Uterus (tissue), 4 donors: ENCODE measurements at places on chromosomes 2 and 18. TPM values are rescaled to one million over a fixed set of nuclear protein-coding genes. Genes with fewer than 3 reads are reported as not detected.
A peak's percentile ranks its signal among the peaks of the same experiment; 100 is the strongest.

DNA sequence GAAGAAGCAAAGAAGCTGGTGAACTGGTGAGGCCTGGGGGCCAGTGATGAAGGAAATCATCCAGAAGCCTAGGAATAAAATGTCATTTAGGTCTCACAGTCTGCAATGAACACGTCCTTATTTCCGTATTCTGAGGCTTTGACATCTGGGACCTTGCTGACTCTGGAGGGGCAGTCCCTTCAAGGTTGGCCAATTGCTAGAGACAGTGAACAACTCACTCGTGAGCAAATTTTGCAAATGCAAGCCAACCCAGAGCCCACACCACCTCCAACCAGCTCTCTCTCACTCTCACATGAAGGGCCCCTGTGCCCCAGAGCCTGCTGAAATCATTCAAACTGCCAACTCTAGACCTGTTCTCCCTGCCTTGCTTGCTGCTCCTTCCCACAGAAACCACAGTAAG lies 279.1 kb upstream of the LYPD1 start:
- H3K4me3 ChIP-seq, result no peak overlapping the region
- no peaks in the 10 kb centered on the region for H3K36me3 ChIP-seq
- no peaks in the 10 kb centered on the region for H3K27me3 ChIP-seq
- no peak for DNase-seq
- H3K4me1 ChIP-seq, result no peaks in the 10 kb centered on the region
- no peak overlapping the region for H3K27ac ChIP-seq

GRCh38 chr2:55073000-55073983 lies 23.0 kb upstream of the RTN4 start:
- no peaks in the 10 kb centered on the region for H3K36me3 ChIP-seq
- no peaks in the 10 kb centered on the region for H3K4me1 ChIP-seq
- no peak overlapping the region for H3K27ac ChIP-seq
- H3K27me3 ChIP-seq, result no peaks in the 10 kb centered on the region
- no peak for DNase-seq
- no peak overlapping the region for H3K4me3 ChIP-seq

Gene SGPP2
- total RNA-seq, result not detected

GRCh38 chr18:43572163-43572562 lies 294.9 kb upstream of the SYT4 start:
- no peak for DNase-seq
- no peak overlapping the region for H3K27ac ChIP-seq
- no peaks in the 10 kb centered on the region for H3K36me3 ChIP-seq
- H3K4me3 ChIP-seq, result no peak overlapping the region
- H3K4me1 ChIP-seq, result no peaks in the 10 kb centered on the region

Gene PAX8
- 5.6 TPM for total RNA-seq

DNA sequence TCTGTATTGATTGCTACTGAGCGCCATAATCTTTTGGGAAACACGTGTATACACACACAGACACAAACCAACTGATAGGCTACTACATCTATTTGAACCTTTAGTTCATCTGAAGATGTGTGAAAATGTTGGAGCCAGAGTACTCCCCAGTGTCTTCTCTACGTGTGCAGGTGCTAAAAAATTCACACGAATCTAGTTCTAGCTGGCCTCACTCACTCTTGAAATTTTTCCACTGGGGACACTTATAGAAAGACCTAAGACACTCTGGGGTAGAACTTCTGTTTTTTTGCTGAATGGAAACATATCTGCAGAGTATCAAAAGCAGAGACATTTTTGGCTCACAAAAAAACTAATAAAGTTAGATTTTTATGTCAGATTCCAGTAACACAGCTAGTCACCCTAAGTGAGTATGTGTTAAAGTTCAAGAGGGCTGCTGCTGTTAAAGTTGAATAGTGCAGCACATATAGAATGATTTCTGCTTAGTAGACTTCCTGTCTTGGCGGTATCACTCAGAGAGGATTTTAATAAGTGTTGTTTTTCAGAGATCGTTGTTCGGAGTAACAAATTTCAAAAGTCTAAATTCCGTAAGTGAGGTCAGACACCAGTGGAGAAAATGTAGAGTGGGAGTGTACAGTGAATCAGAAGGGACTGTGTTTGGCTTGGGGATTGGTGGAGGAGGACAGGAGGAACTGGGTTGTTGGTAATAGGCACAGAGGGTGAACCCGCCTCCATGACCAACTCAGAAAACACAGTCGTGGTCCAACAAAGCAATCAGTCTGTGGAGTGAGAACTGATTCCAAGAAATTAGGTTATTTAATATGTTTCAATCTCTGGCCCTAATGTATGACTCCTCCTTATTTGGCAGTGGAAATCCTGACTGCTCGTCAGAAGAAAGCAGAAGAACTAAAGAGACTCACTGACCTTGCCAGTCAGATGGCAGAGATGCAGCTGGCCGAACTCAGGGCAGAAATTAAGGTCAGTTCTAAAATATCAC lies 43.1 kb downstream of the KCTD18 start:
- H3K27ac ChIP-seq, result peak overlapping the region; percentile 77
- H3K4me1 ChIP-seq, result no peaks in the 10 kb centered on the region
- H3K27me3 ChIP-seq, result no peaks in the 10 kb centered on the region
- no peak overlapping the region for H3K4me3 ChIP-seq
- H3K36me3 ChIP-seq, result no peaks in the 10 kb centered on the region
- peak; percentile 69 for DNase-seq

GRCh38 chr2:13003500-13003899 lies 286.8 kb downstream of the TRIB2 start:
- H3K27me3 ChIP-seq, result no peaks in the 10 kb centered on the region
- H3K4me3 ChIP-seq, result no peak overlapping the region
- DNase-seq, result no peak
- H3K36me3 ChIP-seq, result no peaks in the 10 kb centered on the region

DNA sequence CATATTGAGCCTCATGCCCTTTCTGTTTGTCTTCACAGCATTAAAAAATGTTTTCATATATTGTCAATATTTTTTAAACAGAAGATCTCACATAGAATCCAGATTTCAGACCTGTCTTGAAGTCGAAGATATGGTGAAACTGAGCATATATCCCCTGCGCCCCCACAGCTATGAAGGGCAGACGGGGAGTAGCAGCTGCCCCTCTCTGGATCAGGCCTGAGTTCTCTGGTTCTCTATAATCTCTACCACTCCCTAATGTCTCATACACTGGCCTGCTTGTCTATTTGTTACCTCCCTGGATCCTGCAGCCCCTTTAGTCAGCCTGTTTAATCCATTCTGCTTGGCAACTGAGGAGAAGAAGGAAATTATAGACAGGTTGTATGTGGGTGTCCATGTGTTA lies 122.4 kb downstream of the LNPK start:
- DNase-seq, result no peak
- no peak overlapping the region for H3K4me3 ChIP-seq
- H3K27ac ChIP-seq, result no peak overlapping the region
- no peaks in the 10 kb centered on the region for H3K27me3 ChIP-seq
- H3K36me3 ChIP-seq, result no peaks in the 10 kb centered on the region

Gene SPR
- 15.9 TPM for total RNA-seq

DNA sequence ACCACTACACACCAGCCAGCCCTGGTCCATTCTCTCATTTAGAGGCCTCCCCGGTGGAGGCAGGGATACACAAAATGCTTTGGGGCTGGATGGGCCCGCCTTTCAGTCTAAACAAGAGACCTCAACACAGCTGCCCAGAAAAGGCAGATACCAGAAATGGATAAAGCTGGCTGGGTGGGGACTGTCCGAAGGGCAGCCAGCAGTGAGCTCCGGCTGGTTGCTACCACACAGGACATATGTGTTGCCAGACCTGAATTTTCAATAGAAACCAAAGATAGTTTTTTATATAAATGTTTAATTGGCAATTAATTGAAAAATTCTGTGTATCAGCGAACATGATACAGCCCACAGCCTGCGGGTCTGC lies 1.4 kb downstream of the GPBAR1 start:
- DNase-seq, result no peak
- no peak overlapping the region for H3K4me3 ChIP-seq
- H3K36me3 ChIP-seq, result no peaks in the 10 kb centered on the region

Gene CDKL4
- total RNA-seq, result 3.2 TPM

Gene TLX2
- not detected for total RNA-seq

Gene MDH1B
- total RNA-seq, result 1.3 TPM

DNA sequence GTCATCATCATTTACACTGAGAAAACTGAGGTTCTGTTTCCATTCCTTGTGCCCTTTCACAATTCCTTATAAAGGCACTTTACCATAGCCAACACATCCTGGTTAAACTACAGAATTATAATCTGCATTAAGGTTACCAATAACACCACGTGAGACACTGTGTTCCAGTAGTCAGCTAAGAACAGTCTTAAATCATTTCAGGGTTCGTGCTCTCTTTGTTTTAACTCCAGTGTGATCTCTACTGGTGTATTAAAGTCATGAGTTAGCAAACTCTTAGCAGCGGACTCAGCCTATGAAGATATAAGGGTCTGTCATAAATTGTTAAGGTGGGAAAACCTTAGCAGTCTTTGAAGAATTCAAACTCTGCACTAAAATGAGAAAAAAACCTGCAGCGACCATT lies 53.0 kb downstream of the TCF4 start:
- no peaks in the 10 kb centered on the region for H3K36me3 ChIP-seq
- DNase-seq, result no peak
- H3K27me3 ChIP-seq, result no peaks in the 10 kb centered on the region
- H3K27ac ChIP-seq, result no peak overlapping the region
- H3K4me3 ChIP-seq, result no peak overlapping the region

GRCh38 chr2:186445506-186445905 lies 40.6 kb upstream of the ZC3H15 start:
- no peak overlapping the region for H3K4me3 ChIP-seq
- H3K27ac ChIP-seq, result no peak overlapping the region
- DNase-seq, result no peak
- no peaks in the 10 kb centered on the region for H3K27me3 ChIP-seq

Gene ASB18
- total RNA-seq, result not detected

DNA sequence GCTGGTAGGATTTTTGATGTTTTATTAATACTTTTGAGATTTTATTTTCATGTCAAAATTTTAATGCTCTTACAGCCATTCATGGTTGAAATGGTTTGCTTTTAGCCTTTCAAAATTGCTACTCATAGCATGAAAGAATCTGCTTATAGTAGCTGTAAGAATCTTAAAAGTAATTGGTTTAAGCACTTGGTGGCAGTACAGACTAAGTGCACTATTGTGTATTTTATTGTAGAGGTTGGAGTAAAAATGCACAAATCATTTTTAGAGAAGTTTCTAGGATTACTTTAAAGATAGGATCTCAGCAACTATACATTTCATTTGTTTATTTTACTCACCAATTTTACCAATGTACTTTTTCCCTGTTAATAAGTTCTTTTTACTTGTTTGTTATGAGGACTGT lies 205.8 kb downstream of the SPAG16 start:
- no peaks in the 10 kb centered on the region for H3K36me3 ChIP-seq
- no peak for DNase-seq
- no peaks in the 10 kb centered on the region for H3K4me1 ChIP-seq
- H3K27ac ChIP-seq, result no peak overlapping the region

DNA sequence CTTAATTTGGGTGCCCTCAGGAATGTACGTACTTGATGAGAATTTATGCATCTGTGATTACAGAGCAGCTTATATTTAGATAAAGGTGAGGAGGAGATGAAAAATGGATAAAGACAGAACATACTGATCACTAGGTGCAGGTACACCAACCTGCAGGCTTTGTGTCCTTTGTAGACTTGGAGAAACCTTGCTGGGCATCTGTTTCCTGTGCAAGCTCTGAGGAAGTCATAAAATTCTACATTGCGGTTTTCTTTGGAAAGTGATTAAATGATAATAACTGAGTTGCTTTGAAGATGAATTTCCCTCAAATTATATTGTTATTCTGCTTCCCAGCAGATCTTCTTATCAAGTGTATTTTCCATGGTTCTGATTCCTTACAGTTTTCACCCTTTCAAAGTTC lies 7.7 kb downstream of the RAB27B start:
- no peaks in the 10 kb centered on the region for H3K4me1 ChIP-seq
- H3K27me3 ChIP-seq, result no peaks in the 10 kb centered on the region
- no peak overlapping the region for H3K27ac ChIP-seq
- no peaks in the 10 kb centered on the region for H3K36me3 ChIP-seq
- no peak overlapping the region for H3K4me3 ChIP-seq

Gene GPR35
- total RNA-seq, result not detected

DNA sequence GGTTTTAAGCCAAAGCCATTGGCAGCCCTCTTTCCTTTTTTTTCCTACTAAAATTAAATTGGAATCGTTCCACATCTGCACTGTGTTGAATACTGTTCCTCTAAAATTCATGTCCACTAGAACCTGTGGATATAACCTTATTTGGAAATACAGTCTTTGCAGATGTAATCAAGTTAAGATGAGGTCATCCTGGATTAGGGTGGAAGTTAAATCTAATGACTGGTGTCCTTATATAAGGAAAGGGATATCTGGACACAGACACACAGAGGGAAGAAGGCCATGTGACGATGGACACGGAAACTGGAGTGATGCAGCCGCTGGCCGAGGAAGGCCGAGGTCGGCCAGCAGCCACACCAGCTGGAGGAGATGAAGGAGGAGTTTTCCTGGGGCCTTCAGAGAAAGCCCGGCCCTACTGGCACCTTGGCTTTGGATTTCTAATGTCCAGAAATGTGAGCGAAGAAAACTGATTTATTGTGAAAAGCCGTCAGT lies 49.4 kb downstream of the LONRF2 start:
- H3K27ac ChIP-seq, result peak overlapping the region; percentile 87
- H3K36me3 ChIP-seq, result no peaks in the 10 kb centered on the region
- H3K4me1 ChIP-seq, result no peaks in the 10 kb centered on the region
- peak; percentile 68 for DNase-seq
- no peaks in the 10 kb centered on the region for H3K27me3 ChIP-seq
- H3K4me3 ChIP-seq, result no peak overlapping the region

Gene NCOA1
- total RNA-seq, result 50.3 TPM

Gene COLEC11
- total RNA-seq, result 0.37 TPM

Gene LYPD6
- total RNA-seq, result 23.7 TPM

- no peaks in the 10 kb centered on the region for H3K36me3 ChIP-seq
- H3K27ac ChIP-seq, result no peak overlapping the region
- H3K4me1 ChIP-seq, result no peaks in the 10 kb centered on the region
These were observed 99.8 kb downstream of the PDE11A start for GRCh38 chr2:177972782-177973181.

DNA sequence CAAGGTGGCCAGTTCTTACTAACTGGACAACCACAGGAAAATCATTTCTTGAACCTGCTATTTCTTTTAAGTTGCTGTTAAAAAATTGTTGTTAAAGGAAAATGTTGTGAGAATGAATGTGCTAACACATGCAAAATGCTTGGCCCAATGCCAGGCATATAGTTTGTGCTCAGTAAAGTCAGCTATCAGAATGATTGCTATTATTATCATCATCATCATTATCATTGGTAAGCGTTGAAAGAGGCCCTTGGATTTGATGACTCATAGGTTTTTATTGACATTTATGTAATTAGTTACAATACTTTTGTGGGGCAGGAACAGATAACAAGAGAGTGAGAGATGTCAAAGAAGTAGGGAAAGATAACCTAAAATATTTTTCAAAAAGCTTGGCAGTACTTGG lies 394.2 kb upstream of the ZEB2 start:
- H3K36me3 ChIP-seq, result no peaks in the 10 kb centered on the region
- no peaks in the 10 kb centered on the region for H3K27me3 ChIP-seq
- H3K4me1 ChIP-seq, result no peaks in the 10 kb centered on the region
- no peak for DNase-seq
